ENCODE measurements at places on chromosomes 5 and 9.
A peak's percentile ranks its signal among the peaks of the same experiment; 100 is the strongest.

GRCh38 chr9:33329117-33329563 lies 38.8 kb downstream of the NFX1 start:
- DNase-seq = peak; percentile 88

DNA sequence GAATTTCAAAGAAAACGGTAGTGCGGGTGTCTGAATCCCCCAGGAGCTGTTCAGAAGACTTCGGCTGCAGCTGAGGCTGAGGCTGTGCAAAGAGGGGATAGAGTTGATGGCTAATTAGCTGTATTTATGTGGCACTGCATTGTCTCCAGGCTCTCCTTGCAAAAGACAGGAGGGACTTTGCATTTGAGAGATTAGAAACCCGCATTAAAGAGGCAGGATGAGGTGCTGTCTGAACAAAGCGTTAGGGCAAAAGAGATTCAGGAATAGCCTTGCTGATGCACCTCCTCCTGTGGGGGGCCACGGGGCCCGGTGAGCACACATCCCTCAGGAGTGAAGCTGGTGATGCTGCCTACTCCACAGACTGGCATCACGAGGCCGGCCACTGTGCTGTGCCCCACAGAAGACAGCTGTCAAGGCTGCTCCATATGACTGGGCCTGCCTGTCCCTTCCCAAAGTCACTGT lies 343.6 kb upstream of the DAP start:
- DNase-seq = no peak

DNA sequence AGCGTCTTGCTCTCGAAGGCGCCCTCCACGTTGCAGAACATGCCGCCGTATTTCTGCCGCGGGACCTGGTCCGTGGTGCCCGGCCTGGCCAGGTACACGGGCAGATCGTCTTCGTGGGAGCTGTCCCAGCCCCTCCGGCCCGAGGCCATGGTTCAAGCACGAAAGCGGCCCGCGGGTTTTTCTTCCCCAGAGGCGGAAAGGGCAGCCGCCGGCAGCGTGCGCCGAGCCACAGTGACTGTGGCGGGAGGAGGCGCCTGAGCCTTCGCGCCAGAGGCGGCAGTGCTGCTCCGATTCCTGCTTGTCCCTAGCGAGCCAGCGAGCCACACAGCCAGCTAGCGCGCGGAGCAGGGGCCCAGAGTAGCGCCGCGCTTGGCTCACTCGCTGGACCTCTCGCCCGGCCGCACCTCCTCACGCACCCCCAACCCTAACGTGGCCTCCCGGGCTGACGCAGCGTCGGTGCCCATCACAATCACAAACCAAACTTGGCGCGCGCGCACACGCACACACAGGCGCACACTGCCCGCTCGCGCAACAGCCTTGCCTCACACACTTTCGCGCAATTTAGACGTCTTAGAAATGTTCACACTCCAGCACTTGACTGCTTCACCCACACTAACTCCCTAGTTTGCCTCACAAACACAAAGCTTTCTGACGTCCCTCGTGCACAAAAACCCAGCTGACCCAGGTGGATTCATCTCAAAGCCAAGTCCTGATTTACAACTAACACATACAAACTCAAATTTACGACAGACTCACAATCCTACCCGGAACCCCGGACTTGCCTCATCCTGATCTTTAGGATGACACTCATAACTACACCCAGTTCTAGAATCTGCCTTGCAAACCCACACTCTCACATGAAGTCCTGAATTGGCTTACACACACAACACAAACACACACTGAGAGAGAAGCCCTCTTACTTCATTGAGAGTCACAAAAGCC lies at the start of gene DPYSL3:
Gene DPYSL3, minus strand, starts transcription at position 359 of the 942 bp plus-strand sequence. Its CDS starts 210 bp downstream, at position 149.
- DNase-seq = peak; percentile 85

DNA sequence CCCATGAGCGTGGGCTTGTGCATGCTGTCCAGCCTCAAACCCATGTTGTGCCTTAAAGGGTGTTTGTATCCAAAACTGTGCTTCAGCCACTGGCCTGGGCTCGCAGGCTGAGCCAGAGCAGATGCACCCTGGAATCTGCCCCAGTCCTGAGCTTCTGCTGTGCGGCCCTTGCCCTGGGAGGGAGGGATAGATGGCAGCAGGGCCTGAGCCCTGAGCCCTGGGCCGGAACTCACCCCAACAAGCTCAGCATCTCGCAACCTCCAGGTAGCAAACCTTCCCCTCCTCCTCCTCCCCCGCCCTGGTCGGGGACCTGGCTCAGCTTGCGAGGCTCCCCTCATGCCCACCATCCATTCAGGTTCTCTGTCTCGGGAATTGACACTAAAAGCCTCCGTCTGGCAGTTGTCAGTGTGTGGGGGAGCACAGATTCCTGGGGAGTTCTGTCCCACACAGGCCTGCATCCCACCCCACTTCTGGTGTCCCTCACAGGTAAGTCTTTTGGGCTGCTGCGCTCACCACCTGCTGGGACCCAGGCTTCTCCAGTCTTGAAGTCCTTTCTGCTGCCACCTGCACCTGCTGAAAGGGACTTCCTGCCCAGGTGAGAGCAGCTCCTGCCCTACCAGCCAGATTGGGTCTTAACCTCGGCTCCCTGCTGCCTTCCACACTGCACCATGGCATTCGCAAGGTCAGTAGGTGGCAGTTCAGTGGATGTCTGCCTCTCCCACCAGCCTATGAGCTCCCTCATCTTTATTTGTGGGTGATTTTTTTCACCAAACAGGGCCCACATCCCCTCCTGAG lies 55.2 kb upstream of the OLFM1 start:
- DNase-seq = no peak

DNA sequence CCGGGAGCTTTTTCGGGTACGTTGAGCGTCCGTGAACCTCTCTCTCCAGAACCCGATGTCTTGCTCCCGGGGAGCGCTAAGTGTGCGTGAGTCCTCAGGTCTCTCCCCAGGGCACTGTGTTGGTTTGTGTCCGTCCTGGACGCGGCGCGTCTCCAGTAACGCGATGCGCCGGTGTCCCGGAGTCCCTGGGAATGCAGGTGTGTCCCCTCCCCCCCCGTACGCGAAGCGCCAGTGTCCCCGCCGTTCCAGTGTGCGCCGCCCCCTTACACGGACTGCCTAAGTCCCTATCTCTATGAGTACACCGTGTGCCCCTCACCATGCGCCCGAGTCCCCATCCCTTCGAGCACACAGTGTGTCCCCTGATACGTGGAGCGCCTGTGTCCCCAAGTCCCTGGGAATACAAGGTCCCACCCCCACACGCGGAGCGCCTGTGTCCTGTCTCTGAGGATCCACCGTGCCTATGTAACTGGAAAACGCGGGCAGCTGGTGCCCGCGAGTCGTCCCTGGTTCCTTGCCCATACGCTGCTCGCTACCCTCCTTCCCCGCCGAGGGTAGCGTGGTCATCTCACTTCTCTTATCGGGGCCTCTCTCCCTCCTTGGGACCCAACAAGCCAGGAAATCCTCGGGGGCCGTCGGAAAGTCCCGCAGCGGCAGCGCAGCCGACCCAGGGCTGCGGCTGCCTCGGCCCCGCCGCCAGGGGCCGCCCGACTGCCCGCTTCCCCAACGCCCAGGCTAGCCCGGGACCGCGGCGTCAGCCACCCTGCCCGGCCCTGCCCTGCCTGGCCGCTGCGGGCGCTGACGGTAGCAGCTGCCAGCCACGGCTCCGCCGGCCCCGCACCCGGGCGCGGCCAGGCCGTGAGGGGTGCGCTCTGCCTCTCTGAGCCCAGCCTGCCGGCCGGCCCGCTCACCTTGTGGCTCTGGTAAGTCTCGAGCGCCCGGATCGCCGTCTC lies 709 bp downstream of the ELL2 start:
- peak; percentile 80 for DNase-seq

DNA sequence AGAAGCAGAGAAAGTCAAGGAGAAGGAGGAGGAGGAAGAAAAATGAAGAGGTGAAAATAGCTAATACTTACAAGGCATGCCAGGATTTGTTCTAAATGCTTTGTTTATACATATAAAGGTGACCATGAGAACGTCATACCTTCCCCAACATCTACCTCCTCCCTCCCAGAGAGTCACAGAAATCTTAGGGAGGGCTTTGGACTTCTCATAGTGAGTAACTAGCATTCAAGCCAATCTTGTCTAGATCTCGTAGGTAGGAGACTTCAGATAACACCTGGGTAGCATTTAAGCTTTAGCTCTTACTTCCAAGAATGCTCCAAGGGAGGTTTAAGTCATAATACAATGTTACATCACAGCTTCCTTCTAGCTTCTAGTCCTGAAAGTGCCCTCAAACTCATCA lies 36.5 kb upstream of the GPBP1 start:
- DNase-seq = no peak

DNA sequence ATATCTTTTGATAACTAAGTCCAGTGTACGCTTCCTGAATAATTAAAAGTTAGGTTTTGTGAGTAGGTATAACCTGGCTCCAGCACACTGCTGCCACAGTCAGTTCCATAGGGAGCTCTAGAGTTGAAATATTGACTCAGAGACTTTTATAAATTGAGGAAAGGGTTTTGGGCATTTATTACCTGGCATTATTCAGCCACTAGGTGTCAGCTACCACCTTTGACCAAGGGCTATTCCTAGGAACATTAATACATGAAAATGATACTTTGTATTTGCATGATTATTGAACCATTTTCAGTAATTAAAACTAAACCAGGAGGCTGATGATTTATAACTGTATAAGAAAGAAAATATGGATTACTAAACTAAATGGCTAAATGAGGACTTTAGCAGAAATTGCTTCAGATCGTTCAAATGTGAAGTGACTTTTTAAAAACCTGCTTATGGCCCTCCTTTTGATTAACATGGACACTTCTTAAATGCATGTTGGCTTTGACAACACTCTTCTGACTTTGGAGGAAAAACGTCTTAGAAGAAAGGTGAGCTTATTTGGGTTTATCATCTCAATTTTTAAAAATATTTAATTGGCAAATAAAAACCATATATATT lies 83.0 kb downstream of the SMC2 start:
- DNase-seq = peak; percentile 56

GRCh38 chr5:125054146-125054545 lies 307.7 kb upstream of the ZNF608 start:
- DNase-seq = peak; percentile 74

DNA sequence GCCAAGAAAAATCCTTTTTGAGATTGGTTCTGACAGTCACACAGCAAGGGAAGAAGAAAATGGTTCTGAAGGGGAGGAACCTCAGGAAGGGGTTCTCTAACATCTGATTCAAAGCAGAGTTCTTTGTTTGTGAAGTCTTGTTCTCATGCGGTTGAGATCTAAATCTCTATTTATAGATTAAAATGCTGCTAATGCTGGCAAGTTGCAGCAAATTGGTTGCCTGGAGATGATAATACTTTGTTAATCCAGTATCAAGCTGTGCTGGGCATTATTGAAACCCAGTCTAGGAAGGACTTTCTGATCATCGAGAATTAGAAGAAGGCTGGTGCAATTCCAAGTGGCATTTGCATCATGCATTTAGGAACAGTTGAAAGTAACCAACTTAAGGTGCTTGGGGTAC lies 34.0 kb upstream of the SLC28A3 start:
- no peak for DNase-seq

GRCh38 chr9:27595733-27596132 lies 22.5 kb upstream of the C9orf72 start:
- no peak for DNase-seq

GRCh38 chr5:79436224-79436623 lies 77.7 kb downstream of the HOMER1 start:
- no peak for DNase-seq

- peak; percentile 37 for DNase-seq
Observed at GRCh38 chr5:179762079-179762780, 29.6 kb downstream of the MAML1 start.

- no peak for DNase-seq
Observed at GRCh38 chr9:11318946-11319345, 706.1 kb upstream of the PTPRD start.

DNA sequence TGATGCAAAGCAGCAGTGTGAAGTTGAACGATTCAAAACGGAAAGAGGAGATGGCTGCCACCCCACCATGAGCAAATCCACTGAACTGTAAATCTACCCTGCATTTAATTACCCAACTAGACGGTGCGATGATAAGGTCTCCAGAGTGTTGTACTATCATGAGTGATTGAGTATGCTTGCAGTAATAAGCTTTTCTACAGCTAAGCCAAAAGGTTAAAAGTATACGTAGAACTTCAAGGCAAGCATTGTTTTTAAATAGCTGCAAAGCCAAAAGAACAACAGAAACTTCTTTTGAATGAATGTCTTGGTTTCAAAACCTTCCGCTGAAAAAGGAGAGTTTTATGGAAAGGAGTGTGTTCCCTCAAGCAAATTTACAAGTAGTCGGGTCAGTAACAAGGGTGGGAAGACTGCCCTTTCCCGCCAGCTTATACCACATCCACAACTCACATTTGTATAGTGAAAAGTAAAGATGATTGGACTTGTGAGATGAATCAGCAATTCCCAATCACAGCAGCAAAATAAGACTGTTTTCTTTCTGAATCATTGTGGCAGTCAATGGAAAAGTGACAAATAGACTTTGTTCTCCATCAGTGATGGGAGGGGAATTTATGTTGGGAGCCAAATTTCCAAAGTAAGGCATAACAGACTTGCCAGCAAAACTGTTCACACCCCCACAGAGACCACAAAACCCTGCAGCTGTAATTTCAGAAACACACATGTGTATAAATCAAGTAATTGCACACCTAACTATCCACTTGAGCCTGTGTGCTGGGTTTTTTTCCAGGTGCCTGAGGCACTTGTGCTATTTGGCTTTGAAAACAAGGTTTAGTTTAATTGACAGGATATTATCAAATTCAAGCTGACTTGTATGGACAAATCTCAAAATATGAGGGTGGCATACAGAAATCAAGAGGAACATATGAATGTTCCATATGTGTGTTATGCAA lies 407.7 kb upstream of the GRAMD2B start:
- peak; percentile 48 for DNase-seq

- DNase-seq = no peak
Observed at GRCh38 chr5:88085462-88085861, 183.2 kb downstream of the TMEM161B start.

DNA sequence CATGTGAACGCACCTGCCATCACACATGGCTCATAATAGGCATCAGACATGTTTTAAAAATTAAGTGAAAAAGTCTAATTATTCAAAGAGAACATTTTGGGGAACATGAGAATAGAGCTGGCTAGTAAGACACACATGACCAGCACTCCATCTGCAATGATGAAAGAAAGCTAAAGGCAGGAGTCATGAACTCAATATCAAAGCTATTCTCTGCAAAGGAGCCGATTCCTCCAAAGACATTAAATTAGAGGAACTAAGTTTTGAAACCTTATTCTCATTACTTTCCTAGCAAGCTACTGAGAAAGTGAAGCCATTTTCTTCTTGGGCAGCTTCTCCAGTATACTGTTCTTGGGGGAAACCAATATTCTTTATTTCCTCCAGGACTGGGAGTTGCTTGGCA lies 172.0 kb downstream of the CRB2 start:
- no peak for DNase-seq

- DNase-seq = no peak
Observed at GRCh38 chr5:10726179-10726912, 34.7 kb downstream of the DAP start.

GRCh38 chr9:120950421-120951388 lies 24.1 kb upstream of the TRAF1 start:
- DNase-seq = no peak

- no peak for DNase-seq
Observed at GRCh38 chr5:33319841-33320240, 120.9 kb upstream of the TARS1 start.
